ENCODE measurements at places on chromosomes 2 and 18.

DNA sequence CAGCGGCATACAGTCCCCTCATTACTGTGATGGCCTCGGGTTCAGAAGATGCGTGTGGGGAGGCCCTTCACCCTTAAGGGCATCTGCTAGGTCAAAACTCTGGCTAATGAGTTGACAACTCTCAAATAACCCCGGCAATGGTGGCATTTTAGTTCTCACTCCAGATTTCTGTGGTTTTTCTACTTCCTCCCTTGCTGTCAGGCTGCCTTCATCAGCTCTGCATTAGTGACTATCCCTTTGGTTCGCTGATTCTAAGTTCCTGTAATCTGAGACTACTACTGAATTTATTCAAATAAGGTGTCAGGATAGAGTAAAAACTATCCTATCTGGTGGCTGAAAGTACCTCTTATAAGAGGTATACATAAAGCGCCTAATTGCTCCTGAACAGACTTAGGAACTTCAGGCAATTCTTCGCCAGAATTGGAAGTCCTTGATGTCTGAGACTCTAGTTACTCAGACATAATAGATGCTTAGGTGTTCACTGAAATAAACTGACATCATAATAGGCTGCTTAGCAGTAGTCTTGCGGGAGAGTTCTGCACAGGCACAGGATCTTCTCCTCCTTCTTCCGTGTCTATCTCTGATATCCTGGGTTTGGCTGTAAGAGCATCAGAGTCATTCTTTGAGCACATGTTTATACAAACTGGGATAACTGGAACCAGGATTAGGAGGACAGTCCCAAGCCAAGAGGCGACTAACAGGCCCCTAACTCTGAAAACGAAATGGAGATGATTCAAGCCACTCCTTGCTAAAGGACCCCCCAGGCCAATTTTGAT is 194.5 kb downstream of the DNER start:
- no peak for DNase-seq

GRCh38 chr2:99431587-99432275 is 58.1 kb downstream of the REV1 start:
- DNase-seq = no peak

DNA sequence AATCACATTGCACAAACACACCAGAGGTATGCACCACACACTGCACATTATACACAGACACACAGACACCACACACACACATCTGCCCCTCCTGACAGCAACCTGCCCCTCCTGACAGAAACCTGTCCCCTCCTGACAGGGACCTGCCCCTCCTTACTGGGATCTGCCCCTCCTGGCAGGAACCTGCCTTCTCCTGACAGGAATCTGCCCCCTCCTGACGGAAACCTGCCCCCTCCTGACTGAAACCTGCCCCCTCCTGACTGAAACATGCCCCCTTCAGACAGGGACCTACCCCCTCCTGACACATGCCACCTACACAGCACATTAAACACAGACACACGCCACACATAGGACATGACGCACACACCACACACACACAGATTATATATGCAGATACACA is 88.9 kb downstream of the PXDN start:
- DNase-seq = no peak

- DNase-seq = no peak
Measured at GRCh38 chr2:26630669-26631360, 10.4 kb downstream of the CIB4 start.

GRCh38 chr2:191636235-191636543 is 41.7 kb upstream of the NABP1 start:
- no peak for DNase-seq

- no peak for DNase-seq
Measured at GRCh38 chr2:119301413-119301812, 65.2 kb downstream of the C2orf76 start.

- no peak for DNase-seq
Measured at GRCh38 chr2:25749676-25750075, 76.3 kb upstream of the DTNB start.

GRCh38 chr2:72115110-72116080 is 32.3 kb downstream of the CYP26B1 start:
- no peak for DNase-seq

DNA sequence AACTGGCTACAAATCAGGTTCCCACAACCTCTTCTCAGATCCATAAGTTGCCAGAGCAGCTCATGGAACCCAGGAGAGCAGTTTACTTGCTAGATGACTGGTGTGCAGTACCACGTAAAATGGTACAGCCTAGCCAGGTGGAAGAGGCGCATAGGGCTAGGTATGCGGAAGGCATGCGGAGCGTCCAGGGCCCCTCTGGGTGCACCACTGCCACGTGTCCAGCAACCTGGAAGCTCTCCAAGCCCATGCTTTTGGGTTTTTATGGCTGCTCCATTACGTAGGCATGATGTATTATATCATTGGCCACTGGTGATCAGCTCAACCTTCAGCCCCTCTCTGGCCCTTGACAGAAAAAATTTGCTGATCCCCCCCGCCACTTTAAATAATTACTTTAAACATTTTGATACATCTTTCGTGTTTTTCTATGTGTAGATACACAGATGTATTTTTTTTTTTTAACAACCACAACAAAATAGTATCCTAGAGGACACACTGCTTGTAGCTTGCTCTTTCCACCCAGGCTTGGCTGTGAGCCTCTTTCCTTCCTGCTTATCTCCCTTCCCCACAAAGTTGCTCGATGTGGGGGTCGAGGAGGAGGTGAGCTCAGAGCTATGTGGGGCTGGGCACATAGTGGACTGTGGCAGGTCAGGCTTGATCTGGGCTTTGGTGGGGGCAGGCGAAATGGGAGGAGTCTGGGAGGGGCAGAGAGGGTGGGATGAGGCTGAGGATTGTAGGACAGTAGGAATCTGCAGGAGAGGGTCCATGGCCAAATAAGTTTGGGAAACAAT is 65.4 kb upstream of the MCFD2 start:
- DNase-seq = no peak

- DNase-seq = no peak
Measured at GRCh38 chr18:49893036-49893435, 79.7 kb upstream of the ACAA2 start.

GRCh38 chr2:70088598-70089219 is 1.4 kb downstream of the PCBP1 start:
- DNase-seq = no peak

DNA sequence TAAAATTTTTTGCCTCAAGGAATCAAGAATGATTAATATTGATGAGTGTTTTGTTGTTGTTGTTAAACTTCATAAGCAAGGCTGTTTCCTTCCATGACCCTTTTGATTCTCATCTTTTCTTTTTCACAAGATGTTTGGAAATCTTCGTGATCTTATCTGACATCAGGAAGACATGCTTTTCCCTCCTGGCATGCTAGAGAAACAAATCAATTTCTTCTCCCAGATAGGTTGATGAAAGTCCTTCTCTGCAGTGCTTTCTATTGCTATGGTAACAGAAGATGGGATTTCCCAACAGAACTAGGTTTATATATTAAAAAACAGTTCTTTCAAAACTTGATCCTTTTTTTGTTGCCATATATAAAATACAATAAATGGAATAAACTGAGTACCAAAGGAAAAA is 85.2 kb downstream of the EML6 start:
- no peak for DNase-seq

DNA sequence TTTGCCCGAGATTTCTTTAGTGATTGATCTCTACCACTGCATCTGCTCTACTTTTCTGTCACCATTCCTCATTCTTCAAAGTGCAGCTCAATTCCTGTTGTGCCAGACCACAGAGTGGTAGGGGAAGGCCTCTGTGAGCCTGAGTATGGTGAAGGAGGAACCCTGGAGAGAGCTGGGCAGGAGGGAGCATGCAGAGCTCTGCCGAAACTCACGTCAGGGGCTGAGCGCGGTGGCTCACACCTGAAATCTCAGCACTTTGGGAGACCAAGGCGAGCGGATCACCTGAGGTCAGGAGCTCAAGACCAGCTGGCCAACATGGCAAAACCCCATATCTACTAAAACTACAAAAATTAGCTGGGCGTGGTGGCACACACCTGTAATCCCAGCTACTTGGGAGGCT is 54.1 kb downstream of the PKP4 start:
- no peak for DNase-seq

- DNase-seq = no peak
Measured at GRCh38 chr2:142724713-142725349, 152.6 kb upstream of the KYNU start.

- no peak for DNase-seq
Measured at GRCh38 chr2:130251535-130251872, 53.3 kb upstream of the TUBA3E start.

DNA sequence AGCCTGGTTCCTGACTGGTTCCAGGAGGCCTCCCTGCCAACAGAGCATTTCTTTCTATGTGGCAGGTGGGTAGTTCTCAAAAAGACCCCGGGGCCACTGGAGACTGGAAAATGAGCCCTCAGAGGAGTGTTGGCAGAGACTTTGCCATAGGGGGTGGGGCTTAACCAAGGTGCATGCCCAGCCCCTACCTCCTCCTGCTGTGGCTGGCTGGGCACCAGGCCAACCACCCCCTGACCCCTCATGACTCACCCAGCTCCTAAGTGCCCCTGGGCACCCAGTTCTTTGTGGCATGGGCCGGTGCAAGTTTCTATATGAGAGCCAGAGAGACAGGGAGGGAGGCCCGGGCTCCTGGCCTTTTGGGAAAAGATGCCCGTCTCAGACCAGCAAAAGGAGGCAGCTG is 98.2 kb upstream of the SMAD2 start:
- DNase-seq = no peak

DNA sequence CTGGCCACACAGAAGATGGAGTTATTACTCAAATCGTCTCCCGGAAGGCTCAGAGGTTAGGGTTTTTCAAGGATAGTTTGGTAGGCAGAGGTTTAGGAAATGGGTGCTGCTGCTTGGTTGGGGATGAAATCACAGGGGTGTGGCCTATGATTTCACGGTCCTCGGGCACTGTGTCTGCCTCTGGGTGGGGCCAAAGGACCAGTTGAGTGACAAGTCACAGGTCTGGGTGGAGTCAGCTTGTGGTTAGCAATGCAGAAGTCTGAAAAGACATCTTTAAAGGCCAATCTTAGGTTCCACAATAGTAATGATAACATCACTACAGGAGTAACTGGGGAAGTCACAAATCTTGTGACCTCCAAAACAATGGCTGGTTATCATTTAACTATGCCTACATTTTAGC is 387.8 kb downstream of the ZNF521 start:
- no peak for DNase-seq

DNA sequence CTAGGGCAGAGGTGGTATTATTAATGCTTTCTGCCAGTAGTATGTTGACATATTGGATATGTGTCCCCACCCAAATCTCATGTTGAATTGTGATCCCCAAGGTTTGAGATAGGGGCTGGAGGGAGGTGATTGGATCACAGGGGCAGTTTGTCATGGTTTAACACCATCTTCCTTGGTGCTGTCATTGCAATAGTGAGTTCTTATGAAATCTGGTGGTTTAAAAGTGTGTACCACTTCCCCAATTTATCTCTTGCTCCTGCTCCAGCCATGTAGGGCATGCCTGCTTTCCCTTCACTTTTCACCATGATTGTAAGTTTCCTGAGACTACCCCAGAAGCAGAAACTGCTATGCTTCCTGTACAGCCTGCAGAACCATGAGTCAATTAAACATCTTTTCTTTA is 47.1 kb upstream of the THSD7B start:
- no peak for DNase-seq
